ENCODE measurements at places on chromosomes 1 and 21.

DNA sequence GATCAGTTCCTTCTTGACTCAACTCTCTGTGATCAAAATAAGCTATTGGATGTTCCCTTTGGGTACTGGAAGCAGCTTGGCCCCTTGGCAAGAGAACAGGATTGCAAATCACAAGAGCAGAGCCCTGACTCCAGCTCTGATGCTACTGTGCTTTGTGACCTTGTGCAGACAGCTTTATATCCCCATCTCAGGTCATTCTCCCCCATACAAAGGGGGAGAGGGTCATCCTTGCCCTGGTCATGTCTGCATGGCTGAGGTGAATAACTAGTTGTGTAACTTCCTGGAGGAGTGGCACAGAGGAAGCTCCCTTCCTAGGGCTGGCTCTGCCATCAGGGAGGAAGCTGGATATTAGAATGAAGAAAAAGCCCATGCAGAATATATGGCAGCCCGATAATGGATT is 142.9 kb downstream of the DHRS3 start:
- no peak for DNase-seq

- DNase-seq: no peak
These were observed 44.1 kb downstream of the STYXL2 start for GRCh38 chr1:167137793-167138510.

DNA sequence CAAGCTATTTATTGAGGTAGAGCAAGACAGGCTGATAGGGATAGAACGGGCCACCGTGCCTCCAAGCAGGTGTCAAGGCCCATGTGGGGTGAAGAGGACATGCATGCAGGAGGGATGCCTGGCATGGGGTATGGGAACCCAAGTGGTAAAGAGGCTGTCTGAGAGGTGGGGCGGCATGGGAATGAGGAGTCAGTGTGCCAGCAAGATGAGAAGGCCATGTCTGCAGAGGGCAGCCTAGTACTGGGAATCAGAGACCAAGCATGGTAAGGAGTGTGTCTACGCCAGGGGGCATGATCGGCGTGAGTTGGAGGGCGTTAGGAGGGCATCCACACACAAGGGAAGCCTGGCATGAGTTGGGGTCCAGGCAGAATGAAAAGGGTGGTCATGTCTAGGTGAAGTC is 303.7 kb upstream of the PLD5 start:
- DNase-seq: peak; percentile 52

- no peak for DNase-seq
These were observed 49.8 kb downstream of the TPR start for GRCh38 chr1:186325239-186325638.

GRCh38 chr1:117568999-117569398 is 36.8 kb upstream of the TENT5C start:
- no peak for DNase-seq

GRCh38 chr21:38952890-38953289 is 147.2 kb downstream of the ETS2 start:
- no peak for DNase-seq

DNA sequence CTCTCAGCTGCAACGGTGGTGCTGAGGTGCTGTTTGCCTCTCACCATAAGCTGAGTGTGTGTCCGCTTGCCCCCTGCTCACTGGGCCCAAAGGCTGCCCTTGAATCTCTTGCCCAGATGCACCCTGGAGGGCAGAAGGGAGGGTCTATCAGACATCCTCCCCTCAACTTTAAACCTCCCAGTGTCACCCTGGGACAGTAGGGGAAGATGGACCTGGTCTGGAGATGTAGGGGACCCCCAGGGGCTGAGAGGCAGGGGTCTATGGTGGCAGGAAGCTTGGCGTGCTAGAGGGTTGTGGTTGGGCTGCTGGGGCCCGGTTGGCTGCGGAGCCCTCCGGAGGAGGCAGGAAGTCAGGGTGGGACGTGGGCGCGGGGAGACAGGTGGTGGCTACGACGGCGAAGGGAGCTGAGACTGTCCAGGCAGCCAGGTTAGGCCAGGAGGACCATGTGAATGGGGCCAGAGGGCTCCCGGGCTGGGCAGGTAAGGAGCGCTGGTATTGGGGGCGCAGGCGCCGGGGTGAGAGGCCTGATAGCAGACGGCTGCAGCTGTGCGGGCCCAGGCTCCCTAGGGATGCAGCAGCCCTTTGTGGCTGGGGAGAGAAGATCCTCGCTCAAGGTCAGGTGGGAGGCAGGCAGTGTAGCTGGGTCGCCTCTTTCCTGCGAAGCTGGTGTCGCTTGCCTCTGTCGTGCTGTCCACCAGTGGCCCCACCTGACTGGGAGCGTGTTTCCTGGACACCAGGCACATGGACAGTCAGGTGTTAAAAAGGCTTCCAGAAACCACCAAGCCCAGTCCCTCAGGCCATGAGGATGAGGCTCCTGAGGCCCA is at the start of gene LCK:
TSS of gene LCK (plus strand) at position 373 of the 824 bp plus-strand sequence. CDS start 23,065 bp downstream, outside the sequence.
- DNase-seq: no peak

DNA sequence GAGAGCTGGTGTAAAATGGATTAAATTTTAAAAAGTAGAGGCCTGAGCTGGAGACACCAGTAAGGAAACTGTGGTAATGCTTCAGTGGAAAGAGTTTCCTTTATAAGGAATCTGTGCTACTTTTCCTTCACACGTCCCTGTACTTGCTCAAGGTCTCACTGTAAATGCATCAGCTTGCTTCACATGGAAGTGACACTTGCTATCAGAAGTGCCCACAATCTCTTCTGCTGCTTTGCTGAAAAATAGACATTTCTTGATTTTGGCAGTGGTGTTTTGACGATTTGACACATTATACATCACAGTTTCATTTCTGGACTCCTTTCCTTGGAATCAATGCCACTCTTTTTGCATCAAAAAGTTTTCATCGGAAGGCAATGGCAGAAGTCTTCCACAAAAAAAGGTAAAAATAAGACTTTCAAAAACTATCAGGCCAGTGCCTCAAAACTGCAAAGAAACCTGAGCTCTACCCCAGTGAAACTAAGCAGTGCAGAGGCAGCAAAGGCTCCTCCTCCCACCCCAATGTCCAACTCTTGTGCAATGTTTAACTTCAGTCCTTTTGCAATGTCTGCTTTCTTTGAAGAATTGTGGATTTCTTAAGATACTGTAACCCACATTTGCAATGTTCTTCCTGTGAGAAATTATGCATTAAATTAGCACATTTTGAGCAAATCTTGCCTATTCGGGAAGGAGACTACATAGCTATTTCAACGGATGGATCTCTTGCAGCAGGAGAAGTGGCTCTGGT is 18.4 kb upstream of the TSPAN2 start:
- no peak for DNase-seq

- DNase-seq: no peak
These were observed 151.2 kb downstream of the PTBP2 start for GRCh38 chr1:96872757-96873156.

DNA sequence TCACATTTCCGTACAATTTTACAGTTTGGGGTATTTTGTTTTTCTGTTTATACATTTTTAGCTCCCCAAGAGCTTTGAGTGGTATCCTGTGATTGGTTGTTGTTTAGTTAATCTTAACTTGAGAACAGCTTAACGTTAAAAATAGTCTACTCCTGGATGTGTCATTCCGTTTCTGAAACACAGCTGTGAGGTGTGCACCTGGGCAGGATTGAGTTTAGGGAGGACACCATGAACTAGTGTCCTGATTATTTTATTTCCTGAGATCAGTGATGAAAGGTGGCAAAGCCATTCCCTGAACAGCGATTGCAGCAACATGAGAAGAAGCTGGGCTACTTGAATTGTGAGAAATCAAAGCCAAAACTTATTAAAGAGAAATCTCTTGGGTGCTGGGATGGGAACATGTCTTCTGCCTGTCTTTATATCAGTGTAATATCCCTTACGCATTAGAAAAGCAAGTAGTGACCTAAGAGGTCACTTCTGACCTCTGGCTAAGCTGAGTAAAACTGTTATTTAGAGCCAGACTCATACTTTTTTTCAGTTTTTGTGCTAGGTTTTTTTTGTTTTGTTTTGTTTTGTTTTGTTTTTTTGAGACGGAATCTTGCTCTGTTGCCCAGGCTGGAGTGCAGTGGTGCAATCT is 43.4 kb downstream of the ZBTB40 start:
- DNase-seq: no peak

DNA sequence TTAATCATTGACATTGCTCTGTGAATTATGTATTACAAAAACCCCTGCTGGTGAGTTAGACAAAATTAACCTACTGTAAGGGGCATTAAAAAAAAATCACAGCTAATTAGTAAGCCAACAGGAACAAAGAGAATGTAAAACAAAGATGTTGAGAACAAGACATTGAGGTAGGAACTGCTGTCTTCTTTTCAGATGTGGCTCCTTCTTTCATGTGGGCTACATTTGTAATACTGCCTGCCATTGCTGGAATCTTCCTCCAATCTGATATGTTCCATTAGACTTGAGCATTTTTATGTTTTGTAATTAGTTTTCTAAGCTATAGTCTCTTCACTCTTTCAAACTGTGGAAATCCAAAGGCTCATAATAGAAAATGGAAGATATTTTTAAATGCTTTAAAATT is 353.0 kb downstream of the ADGRL2 start:
- DNase-seq: no peak

GRCh38 chr1:13808729-13809131 is 108.7 kb downstream of the PRDM2 start:
- DNase-seq: no peak
